ENCODE measurements at places on chromosomes 6 and 20.
A peak's percentile ranks its signal among the peaks of the same experiment; 100 is the strongest.

- H3K36me3 ChIP-seq = no peaks in the 10 kb centered on the region
- H3K4me3 ChIP-seq = no peak overlapping the region
- H3K4me1 ChIP-seq = no peaks in the 10 kb centered on the region
- no peak overlapping the region for H3K27ac ChIP-seq
Measured at GRCh38 chr20:35320396-35321126, 28.3 kb upstream of the FAM83C start.

DNA sequence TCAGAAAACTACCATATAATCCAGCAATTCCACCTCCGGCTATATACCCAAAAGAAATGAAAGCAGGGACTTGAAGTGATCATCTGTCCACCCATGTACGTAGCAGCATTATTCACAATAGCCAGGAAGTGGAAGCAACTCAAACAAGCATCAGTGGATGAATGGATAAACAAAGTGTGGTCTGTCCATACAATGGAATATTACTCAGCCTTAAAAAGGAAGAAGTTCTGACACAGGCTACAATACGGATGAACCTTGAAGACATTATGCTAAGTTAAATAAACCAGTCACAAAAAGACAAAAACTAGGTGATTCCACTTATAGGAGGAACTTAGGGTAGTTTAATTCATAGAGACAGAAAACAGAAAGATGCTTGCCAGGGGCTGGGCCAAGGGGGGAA lies 76.5 kb downstream of the ATP9A start:
- no peak for DNase-seq
- no peak overlapping the region for H3K27ac ChIP-seq
- no peaks in the 10 kb centered on the region for H3K27me3 ChIP-seq
- H3K36me3 ChIP-seq = peaks cover 12% of the 10 kb centered on the region
- no peaks in the 10 kb centered on the region for H3K4me1 ChIP-seq
- no peak overlapping the region for H3K4me3 ChIP-seq

DNA sequence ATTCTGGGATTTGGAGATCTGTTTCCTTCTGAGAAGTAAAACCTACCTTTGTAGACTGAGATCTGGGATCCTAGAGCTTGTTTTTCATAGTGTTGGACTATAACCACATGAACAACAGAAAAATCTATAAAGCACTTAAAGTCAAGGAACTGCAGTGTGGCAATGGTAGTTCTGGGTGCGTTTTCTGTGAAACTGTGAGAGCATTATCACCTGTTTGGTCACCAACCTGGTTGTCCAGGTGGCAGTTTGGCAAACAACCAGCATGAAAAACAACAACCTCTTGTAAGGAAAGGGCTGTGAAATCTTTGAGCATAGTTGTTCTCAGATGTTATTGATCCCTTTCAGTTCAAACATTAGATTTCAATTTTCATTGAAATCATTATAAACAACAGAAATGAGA lies 215.8 kb upstream of the CITED2 start:
- H3K4me1 ChIP-seq = peaks cover 3% of the 10 kb centered on the region
- H3K4me3 ChIP-seq = no peak overlapping the region
- no peaks in the 10 kb centered on the region for H3K27me3 ChIP-seq
- H3K27ac ChIP-seq = peak overlapping the region; percentile 28
- DNase-seq = no peak

- no peaks in the 10 kb centered on the region for H3K27me3 ChIP-seq
- peak overlapping the region; percentile 93 for H3K27ac ChIP-seq
- H3K4me1 ChIP-seq = peaks cover 14% of the 10 kb centered on the region
- DNase-seq = no peak
- H3K36me3 ChIP-seq = no peaks in the 10 kb centered on the region
- no peak overlapping the region for H3K4me3 ChIP-seq
Measured at GRCh38 chr6:3913958-3914337, 64.8 kb downstream of the FAM50B start.

DNA sequence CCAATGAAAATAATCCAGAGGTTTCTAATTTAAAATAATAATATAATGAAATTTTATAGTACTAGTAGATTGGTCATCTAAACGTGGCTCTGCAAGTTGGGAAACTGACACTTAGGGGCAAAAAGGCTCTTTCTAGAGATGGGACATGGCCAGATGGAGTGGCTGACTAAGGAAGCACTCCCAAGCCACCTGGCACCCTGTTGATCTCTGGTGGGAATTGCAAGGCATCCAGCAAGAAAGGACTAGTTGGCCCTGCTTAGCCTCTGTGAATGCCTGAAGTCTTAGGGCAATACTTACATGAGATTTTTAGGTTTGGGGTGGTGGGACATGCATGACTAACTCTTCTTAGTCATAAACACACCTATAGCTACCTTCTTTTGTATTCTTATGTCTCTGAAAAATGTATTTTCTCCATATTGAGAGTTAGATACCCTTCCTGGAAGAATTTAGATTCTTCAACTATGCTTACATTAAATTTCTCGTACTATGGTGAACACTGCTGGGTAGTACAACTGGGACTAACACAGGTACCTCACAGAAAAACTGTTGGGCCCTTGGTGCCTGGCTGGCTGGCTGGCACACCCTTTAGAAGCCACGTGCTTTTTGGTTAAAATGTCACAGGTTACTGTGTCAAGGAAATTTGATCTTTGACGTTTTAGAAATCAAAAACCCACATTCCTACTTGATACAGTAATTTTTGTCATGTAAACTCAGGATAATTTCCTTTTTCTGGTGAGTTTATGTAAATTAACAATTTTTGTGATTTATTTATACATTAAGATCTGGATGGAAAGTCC lies 25.0 kb upstream of the SH3BGRL2 start:
- no peak overlapping the region for H3K27ac ChIP-seq
- DNase-seq = no peak
- no peaks in the 10 kb centered on the region for H3K36me3 ChIP-seq

DNA sequence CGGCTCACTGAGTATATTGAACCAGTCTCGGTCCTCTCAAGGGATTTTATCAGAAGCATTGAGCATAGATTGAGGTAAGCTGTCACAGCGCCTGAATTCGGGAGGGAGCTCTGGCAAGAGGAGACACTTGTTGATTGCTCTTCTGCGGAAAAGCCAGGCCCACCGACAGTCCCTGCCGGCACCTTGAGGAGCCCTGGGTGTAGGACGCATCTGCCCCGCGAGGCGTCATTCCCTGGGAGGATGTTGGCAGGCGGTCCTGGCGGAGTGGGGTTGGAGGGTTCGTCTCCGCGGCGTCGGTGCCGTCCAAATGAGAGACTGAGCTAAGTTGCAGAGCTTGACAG lies 843 bp downstream of the FBXO9 start:
- peak; percentile 62 for DNase-seq
- no peaks in the 10 kb centered on the region for H3K27me3 ChIP-seq
- peak overlapping the region; percentile 90 for H3K4me3 ChIP-seq
- H3K27ac ChIP-seq = peak overlapping the region; percentile 31
- no peaks in the 10 kb centered on the region for H3K4me1 ChIP-seq

- peak overlapping the region; percentile 18 for H3K4me3 ChIP-seq
- H3K4me1 ChIP-seq = peaks cover 4% of the 10 kb centered on the region
- H3K27me3 ChIP-seq = no peaks in the 10 kb centered on the region
- no peak for DNase-seq
Measured at GRCh38 chr6:118309337-118310093, 238.6 kb upstream of the PLN start.

DNA sequence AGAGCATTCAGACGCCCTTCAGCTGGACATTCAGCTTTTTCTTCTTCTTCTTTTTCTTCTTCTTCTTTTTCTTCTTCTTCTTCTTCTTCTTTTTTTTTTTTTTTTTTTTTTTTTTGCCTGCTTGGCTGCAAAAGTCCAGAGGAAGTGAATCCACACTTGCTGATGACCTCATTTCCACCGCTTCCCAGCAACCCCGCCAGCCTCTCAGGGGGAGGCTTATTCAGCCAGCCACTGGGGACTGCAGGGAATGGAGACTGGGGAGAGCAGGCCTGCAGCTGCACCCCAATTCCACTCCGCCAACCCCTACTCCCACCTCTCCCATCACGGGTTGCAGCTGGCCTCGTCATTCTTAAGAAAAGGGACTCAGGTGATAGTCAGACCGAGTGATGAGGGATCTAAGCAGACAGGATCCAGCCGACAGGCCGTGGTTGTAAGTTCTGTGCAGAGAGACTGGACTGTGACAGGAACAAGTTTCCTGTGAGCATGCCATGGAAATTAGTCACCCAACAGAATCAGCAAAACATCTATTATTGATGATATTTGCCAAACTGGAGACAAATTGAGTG lies 59.0 kb upstream of the QKI start:
- H3K36me3 ChIP-seq = no peaks in the 10 kb centered on the region
- H3K27me3 ChIP-seq = no peaks in the 10 kb centered on the region
- DNase-seq = peak; percentile 82
- H3K4me3 ChIP-seq = no peak overlapping the region

GRCh38 chr6:49051281-49051680 lies 411.8 kb downstream of the MMUT start:
- no peak overlapping the region for H3K27ac ChIP-seq
- H3K27me3 ChIP-seq = no peaks in the 10 kb centered on the region
- no peak for DNase-seq
- no peaks in the 10 kb centered on the region for H3K4me1 ChIP-seq
- H3K4me3 ChIP-seq = no peak overlapping the region

DNA sequence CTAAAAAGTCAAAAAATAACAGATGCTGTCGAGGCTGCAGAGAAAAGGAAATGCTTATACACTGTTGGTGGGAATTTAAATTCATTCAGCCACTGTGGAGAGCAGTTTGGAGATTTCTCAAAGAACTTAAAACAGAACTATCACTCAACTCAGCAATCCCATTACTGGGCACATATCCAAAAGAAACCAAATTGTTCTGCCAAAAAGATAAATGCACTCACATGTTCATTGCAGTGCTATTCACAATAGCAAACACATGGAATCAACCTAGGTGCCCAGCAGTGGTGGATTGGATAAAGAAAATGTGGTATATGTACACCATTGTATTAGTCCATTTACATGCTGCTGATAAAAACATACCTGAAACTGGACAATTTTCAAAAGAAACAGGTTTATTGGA lies 116.0 kb upstream of the VGLL2 start:
- DNase-seq = no peak
- H3K4me1 ChIP-seq = no peaks in the 10 kb centered on the region
- H3K4me3 ChIP-seq = no peak overlapping the region
- no peaks in the 10 kb centered on the region for H3K27me3 ChIP-seq

DNA sequence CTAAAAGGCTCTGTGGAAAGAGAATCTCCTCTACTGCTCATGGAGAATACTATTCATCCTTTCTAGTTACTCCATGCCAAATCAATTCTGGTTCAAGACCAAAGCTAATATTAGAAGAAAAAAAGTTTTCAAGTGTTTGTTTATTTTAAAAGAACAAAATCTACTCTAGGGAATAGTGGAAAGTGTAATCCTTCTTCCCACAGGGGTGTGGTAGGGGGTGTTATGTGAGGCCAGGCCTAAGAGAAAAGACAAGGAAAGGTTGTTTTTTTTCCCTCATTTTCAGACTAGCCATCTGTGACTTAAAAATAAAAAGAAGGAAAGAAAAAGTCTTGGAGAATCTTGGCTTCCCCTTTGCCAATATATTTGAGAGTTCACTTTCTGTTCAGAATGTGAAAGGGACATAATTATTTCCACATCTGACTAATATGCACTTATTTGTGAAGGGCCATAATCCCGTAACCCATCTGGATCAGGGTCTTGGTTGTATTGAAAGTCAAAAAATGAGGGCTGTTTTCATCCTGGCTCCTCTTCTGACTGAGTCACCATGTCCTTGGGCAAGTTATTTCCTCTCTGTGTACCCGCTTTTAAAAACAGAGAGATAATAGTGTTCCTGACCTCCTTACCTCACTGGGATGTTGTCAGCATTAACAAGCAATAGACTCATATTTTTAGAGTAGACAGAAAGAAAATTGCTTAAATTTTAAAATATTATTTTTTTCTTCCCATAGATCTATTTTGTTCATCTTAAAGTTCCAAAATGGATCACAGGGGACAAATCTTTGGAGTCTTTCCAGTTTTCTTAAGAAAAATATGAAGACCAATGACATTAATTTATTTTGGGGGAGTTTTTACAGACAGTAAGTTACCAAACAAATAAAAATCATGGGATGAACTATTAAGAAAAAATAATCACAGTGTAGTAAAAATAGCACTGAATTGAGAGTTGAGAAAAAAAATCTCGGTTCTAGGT lies 233.7 kb downstream of the IBTK start:
- H3K36me3 ChIP-seq = no peaks in the 10 kb centered on the region
- peaks cover 21% of the 10 kb centered on the region for H3K4me1 ChIP-seq
- no peak for DNase-seq
- H3K27ac ChIP-seq = peak overlapping the region; percentile 28

DNA sequence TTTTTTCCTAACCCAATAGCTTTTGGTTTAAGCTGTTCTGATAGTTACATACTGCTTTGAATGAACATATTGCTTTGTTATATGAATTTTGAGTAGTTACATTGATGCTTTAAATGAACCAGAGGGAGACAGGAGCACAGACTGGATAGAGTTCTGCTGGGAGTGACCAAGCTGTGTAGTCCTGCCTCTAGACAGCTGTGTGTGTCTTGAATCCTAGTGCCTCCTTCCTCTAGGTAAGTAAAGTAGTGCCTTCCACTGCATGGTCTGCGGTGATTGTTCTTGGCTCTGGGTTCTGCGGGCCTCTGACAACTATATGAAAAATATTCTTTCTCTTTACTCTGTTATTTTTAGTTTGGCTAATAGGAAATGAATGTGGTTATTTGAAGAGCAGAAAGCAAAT lies 46.0 kb upstream of the ADGRG6 start:
- peaks cover 8% of the 10 kb centered on the region for H3K4me1 ChIP-seq
- H3K4me3 ChIP-seq = no peak overlapping the region
- no peak for DNase-seq
- no peaks in the 10 kb centered on the region for H3K36me3 ChIP-seq

DNA sequence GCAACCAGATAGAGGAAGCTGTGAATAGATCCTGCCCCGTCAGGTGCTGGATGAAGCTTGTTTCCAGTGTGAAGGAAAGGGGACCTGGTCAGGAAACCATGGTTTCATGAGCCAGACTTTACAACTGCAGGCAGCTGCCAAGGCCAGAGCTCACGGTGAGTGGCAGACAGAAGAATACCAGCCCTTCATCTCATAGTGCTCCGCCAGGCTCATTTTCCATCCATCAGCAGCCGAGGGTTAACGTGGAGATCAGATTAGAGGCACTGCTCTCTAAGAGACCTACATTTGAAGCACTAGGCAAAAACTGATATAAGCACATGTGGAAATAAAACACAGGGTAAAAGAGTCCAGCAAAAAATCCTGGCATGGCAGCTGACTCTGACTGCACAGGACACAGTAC lies 172.4 kb downstream of the CD24 start:
- no peaks in the 10 kb centered on the region for H3K27me3 ChIP-seq
- no peaks in the 10 kb centered on the region for H3K36me3 ChIP-seq
- no peak overlapping the region for H3K4me3 ChIP-seq
- no peak overlapping the region for H3K27ac ChIP-seq

GRCh38 chr6:18976966-18977365 lies 589.8 kb downstream of the RNF144B start:
- peaks cover 3% of the 10 kb centered on the region for H3K4me1 ChIP-seq
- no peak overlapping the region for H3K4me3 ChIP-seq
- H3K27ac ChIP-seq = no peak overlapping the region
- no peaks in the 10 kb centered on the region for H3K27me3 ChIP-seq

GRCh38 chr20:19929012-19929360 lies 88.2 kb upstream of the NAA20 start:
- no peaks in the 10 kb centered on the region for H3K4me1 ChIP-seq
- DNase-seq = no peak
- no peaks in the 10 kb centered on the region for H3K27me3 ChIP-seq
